ENCODE measurements at places on chromosomes 5 and 9. TPM values are rescaled to one million over a fixed set of nuclear protein-coding genes. Genes with fewer than 3 reads are reported as not detected.

Gene PCSK5
- 6.3 TPM for total RNA-seq

Gene ROR2
- 2.7 TPM for total RNA-seq

Gene LCN9
- 0.72 TPM for total RNA-seq

Gene PRDM9
- total RNA-seq, result not detected

Gene IL7R
- not detected for total RNA-seq

Gene SNCB
- 3.5 TPM for total RNA-seq

Gene PTGER4
- total RNA-seq, result 0.37 TPM

Gene GSN
- 14.9 TPM for total RNA-seq

Gene NSMF
- total RNA-seq, result 46.3 TPM

Gene TSSK1B
- total RNA-seq, result not detected

Gene FCN1
- total RNA-seq, result not detected

Gene LRRC19
- total RNA-seq, result not detected

Gene GFPT2
- total RNA-seq, result 89.8 TPM

Gene FOXD1
- 0.31 TPM for total RNA-seq

Gene SPATA31A7
- total RNA-seq, result 0.07 TPM

Data from H9 (cell line).